Mesothelial cell of epicardium (in vitro differentiated cells): ENCODE measurements at places on chromosomes 1 and 21.
A peak's percentile ranks its signal among the peaks of the same experiment; 100 is the strongest.

GRCh38 chr1:115310581-115311473 is 27.2 kb downstream of the NGF start:
- no peak for DNase-seq

GRCh38 chr1:219506473-219506899 is 106.4 kb downstream of the ZC3H11B start:
- no peak for DNase-seq

DNA sequence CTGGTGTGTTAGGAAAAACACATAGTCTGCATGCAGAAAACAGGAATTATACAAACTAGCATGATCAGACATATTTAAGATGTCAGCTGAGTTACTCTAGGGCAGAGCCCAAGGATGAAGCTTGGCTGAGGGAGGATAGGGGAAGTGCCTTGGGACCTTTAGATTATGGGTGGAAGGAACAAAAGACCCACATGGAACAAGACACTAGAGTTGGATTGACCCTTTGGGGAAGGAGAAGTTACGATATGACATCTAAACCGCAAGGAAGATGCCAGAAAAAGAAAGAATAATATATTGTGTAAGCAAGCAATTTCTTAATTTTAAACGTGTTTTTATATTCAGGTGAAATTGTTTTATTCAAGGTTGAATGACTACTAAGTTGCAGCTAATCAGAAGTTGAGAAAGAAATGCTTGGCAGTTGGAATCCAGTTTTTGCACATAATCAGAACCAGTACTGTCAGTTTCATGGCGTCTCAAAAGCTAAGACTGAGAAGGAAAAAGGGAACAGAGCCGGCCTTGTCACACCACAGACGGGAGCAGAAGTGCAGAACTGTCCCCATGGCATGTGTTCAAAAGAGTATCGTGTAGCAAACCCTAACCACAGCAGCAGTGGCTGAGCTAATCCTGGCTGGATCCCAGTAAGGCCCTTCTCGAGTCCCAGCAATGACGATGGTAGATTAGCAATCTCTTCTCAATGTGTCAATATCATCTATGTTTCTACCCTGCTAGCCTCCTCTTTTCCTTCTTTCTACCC is 31.2 kb upstream of the IFNAR2 start:
- no peak for DNase-seq

GRCh38 chr1:9652379-9653209 is 1.1 kb downstream of the PIK3CD start:
- DNase-seq: no peak

GRCh38 chr1:161305867-161306519 is 3.8 kb downstream of the MPZ start:
- peak; percentile 82 for DNase-seq

DNA sequence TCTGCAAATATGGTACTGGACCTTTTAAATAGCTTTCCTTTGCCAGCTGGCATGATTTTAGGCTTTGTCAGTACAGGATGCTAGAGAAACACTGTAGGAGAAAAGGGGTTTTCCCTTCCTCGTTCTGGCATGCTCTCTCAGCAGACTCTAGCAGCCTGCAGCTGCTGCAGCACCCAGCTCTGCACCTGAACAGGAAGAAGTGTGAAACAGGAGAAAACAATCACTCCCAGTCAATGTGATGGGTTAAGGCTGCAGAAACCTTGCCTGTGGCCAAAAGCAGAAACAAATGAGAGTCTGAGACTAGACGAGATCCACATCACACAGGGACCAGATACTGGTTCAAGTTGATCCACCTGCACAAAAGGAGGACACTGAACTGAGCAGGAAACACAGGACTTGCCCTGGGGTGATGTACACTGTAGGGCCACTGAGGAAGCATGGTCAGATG is 21.2 kb downstream of the OVGP1 start:
- DNase-seq: no peak

DNA sequence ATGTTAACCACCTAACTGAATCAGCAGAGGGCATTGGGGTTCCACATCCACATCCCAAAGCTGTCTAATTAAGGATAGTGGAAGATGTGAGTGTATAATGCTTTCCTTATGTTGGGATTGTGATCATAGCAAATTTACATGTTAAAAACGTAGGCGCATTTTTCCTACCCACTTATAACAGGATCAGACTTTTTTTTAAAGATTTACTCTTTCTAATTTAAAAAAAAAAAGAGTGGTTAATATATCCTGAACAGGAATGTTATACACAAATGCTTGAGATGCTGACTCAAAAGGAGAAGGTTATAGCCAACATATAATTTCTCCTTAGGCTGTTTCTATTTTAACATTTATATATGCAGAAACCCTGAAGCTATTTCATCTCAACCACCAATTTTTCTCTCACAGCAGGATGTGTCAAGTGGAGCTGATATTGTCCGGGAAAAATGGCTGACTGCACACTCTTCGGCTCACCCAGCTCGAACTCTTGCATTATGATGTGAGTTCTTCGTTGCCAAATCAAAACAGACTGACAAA is 40.3 kb downstream of the RGS5 start:
- no peak for DNase-seq

DNA sequence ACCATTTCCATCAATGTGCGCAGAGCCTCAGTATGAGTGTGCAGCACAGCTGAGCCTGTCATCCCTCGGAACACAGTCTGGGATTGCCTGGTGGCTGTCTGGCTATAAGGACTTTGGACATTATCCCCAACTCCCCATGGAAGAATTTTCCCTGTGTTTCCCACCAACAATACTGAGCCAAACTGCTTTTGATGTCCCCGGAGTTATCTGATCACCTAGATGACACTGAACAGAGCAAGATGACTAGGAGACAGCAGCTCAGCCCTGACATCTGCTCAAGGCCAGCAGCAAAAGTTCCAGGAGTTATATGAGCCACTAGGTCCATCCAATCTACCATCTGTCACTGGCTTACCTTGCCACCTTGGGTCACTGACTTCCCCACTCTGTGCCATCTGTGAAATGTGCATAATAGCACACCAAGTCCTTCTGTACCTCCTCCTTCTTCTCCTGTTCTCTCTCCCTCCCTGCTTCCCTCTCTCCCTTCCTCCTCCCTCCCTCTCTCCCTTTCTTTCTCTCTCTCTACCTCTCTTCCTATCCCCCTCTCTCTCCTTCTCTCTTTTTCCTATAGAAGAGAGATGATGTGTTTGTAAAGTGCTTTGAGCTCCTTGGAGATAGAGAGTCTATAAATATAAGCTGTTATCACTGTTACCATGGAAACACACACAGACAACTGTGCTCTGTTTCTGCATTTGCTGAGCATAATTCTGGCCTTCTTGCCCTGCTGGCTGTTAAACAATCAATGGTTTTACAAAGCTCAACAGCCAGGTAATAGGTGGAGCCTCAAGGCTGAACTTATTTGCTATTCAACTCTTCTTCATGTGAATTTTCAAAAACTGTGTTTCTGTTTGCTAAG is 19.7 kb upstream of the ATP1B1 start:
- no peak for DNase-seq

- DNase-seq: no peak
Observed at GRCh38 chr1:31605908-31606427, 11.5 kb upstream of the HCRTR1 start.

- DNase-seq: no peak
Observed at GRCh38 chr1:7042322-7043190, 257.3 kb downstream of the CAMTA1 start.

DNA sequence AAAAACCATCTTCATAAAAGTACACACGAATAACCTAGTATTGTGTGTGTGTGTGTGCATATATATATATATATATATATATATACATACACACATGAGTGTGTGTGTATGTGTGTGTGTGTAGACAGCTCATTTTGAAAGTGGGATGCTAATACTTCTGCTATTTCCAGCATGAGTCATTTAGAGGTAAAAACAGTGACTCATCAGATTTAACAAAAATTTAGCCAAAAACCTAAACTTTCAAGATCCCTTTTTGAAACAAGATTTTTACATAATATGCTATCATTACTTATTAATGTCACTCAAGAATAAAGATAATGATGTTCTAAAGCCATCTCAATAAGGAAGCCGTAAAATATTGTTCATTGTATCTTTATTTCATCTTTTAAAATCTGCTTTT is 35.6 kb upstream of the ADGRL4 start:
- no peak for DNase-seq

- DNase-seq: peak; percentile 70
Observed at GRCh38 chr21:46184625-46185555, 631 bp upstream of the SPATC1L start.

- no peak for DNase-seq
Observed at GRCh38 chr1:29784276-29785136, 548.2 kb downstream of the PTPRU start.

DNA sequence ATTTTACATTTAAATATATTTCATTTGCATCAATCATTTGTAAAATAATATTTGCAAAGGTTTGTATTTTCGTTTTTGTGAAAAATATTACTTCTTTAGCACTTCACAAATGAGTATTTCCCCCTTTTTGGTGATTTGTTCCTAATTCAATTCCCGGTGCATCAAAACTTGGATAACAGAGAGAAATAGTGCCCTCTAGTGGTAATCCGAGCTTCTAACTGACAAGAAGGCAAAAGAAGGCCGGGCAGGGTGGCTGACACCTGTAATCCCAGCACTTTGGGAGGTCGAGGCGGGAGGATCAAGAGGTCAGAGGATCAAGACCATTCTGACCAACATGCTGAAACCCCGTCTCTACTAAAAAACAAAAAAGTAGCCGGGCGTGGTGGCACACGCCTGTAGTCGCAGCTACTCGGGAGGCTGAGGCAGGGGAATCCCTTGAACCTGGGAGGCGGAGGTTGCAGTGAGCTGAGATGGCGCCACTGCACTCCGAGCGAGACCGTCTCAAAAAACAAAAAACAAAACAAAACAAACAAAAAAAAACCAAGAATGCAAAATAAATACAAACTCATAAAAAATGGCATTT is 137.7 kb downstream of the COL11A1 start:
- no peak for DNase-seq

- DNase-seq: no peak
Observed at GRCh38 chr21:22164912-22165311, 1166.7 kb downstream of the NCAM2 start.

- no peak for DNase-seq
Observed at GRCh38 chr1:241357366-241358340, 648 bp upstream of the RGS7 start.

DNA sequence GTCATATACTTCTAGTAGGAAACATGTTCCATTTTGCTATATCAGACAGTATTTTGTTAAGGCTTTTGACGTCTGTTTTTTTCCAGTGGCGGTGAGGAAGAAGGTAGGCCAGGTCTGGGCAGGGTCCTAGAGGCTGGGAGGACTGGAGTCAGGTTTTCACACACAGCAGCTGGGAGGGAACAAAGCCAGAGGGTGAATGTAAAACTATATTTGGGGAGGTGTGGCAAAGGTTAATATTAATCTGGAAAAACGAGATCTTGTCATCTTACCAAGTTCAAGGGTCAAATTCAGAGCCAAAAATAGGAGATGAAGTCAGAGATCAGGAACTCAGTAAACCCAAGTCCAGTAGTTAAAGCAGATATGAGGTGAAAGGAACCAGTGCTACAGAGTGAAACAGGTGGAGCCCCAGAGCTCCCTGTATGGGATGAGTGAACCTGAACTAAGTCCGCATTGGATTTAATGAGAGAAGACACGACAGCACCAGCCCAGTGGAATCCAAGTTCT is 10.7 kb upstream of the OTUD7B start:
- no peak for DNase-seq

DNA sequence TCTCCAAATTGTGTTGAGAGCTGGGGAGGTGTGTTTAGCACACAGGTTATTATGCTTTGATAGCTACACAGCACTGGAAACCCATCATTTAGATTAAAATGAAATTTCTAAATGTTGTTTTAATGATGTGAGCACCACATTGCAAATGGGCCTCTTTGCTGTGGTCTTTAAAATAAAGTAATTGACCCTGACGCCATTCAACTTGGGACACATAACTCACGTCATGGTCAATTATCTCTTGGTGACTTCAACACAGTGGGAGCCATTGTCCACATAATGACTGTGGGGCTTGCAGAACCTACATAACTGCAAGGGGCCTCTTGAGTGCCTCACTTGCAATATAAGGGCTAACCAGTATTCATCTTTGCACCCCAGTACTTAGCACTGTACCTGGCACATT is 280.4 kb downstream of the HLX start:
- DNase-seq: no peak

DNA sequence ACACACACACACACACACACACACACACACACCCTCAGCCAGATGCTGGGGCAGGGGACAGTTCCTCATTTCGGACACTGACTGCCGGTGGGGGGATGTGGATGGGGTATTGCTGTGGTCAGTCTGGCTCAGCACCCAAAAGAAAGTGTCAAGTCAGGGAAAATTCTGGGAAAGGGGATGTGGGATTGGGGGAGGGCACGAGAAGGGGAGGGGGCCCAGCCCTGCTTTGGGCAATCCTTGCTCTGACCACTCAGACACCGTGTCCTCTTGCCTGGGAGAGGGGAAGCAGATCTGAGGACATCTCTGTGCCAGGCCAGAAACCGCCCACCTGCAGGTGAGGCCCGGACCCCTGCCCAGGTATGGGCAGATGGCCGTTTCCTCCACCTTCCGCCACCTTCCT is at the start of gene C1QC:
TSS of gene C1QC (plus strand) at position 253 of the 400 bp plus-strand sequence. CDS start 391 bp downstream, outside the sequence.
- no peak for DNase-seq

DNA sequence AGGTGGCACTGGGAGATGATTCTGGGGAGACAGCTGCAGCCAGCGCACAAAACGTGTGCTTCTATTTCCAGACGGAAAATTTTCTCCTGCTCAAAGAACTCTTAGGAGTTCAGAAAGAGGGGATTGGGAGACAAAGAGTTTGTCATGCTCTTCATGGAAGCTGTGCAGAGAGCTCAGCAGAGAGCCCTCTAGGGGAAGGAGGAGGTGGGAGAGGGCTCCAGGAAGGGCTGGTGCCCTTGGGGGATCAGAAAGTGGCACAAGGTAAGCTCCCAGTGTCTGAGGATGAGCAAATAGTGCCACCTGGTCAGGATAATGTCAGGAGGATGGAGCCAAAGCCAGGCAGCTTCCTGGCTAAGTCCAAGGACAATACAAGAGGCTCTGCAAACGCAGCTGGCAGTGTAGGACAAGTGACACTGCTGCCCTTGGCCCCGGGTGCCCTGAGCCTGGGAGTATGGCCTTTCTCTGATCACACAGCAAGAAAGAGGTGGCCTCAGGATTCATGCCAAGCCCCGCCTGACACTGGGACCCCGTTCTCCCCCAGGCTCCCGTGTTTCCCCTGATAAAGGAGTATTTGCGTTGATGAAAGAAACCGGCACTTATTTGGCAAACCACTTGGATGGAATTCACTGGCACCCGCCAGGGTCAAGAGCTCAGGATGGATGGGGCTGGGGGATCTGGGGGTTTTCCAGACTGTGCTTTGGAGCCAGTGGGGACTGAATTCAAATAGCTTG is 254.0 kb downstream of the PTPRU start:
- DNase-seq: no peak

- peak; percentile 5 for DNase-seq
Observed at GRCh38 chr1:53557369-53557768, 98.2 kb downstream of the DMRTB1 start.

GRCh38 chr1:184020328-184020727 is 17.2 kb downstream of the COLGALT2 start:
- no peak for DNase-seq

DNA sequence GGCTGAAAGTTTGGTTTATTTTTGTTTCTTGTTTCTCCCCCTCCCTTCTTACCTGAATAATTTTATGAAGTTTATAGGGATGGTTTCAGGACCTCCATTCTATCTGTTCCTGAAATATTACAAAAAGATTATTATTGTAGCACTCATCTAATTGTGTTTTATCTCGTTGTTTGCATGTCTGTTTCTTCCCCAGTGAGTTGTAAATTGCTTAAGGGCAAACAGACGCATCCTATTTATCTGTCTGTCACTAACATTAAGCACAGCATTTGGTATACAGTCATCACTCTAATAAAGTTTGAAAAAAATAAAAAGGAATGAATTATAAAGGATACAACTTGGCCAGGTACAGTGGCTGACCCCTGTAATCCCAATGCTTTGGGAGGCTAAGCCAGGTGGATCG is 123.5 kb downstream of the LRRC7 start:
- DNase-seq: no peak
